ENCODE measurements at places on chromosomes 4 and X.

GRCh38 chrX:142095651-142096245, 109.3 kb downstream of the MAGEC2 start:
- no peak for DNase-seq

GRCh38 chr4:149441338-149441737, 374.3 kb downstream of the IQCM start:
- no peak for DNase-seq

GRCh38 chr4:41050116-41050515, 164.2 kb downstream of the APBB2 start:
- no peak for DNase-seq

GRCh38 chrX:46268412-46268811, 276.8 kb downstream of the ZNF674 start:
- no peak for DNase-seq

GRCh38 chr4:140426610-140427105, 790 bp downstream of the CLGN start:
- peak; percentile 66 for DNase-seq

DNA sequence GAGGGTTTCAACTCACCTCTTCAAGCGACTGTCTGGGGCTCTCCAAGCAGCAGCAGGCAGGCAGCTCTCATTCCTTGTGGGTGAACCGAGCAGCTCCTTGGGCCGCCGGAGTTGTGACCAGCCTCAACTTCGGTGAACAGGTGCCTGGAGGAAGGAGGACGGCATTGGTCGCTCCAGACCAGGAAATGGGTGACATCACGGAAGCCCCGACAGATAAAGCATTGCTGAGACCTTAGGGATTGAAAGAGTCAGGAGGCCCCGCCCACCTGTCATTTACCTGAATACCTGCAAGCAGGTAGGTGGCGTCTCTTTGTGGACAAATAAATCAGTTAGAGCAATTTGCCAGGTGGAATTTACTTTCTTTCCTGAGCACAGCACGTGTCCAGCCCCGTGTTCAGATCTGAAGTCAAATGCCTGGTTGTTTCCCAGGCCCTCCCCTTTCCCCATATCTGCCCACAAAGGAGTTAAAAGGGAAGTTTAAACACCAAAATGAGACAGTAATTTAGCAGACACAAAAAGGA, at the start of gene LNX1:
TSS of gene LNX1 (minus strand) at position 115 of the 521 bp plus-strand sequence. CDS start 17,484 bp downstream, outside the sequence.
- no peak for DNase-seq

GRCh38 chrX:130994671-130995070, 63.5 kb upstream of the ARHGAP36 start:
- DNase-seq: no peak

- no peak for DNase-seq
These were observed 16.2 kb downstream of the SPOCK3 start for GRCh38 chr4:167218022-167218608.

DNA sequence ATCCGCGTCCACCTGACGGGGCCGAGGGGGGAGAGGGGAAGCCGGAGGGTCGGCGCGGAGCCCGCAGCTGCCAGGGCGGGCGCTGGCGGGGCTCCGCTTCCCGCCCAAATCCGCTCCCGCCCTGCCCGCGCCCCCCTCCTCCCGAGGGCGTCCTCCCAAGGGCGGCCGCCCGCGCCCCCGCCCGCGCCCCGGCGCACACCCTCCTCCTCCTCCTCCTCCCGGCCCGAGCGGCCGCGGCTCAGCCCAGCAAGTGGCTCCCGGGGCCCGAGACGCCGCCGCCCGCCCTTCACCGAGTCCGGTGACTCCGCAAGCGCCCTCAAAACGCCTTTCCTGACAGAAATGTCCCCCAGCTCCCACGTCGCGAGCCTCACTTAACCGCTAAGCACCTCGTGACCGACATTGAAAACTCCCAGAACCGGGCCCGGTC, 487 bp downstream of the HMGB2 start:
- DNase-seq: peak; percentile 80

DNA sequence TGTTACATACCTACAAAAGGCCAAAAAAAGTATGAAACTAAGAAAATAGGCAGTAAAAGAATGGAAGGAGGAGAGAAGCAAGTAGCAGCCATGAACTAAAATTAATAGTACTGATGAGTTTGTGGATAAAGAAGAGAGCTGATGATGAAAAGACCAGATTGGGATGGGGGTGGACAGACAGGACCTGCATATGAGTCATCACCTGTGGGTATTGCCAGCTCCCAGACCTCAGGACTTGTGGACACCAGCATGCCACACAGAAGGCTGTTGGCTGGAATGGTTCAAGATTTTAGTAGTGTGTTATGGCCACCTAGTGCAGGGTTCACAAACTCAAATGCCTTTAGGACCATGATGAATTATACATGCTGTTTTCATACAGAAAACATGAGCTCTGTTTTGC, 58.9 kb downstream of the ARX start:
- DNase-seq: no peak

GRCh38 chr4:38082424-38083385, 122.5 kb downstream of the PTTG2 start:
- DNase-seq: no peak

- DNase-seq: no peak
These were observed 247.1 kb upstream of the PITX2 start for GRCh38 chr4:110869862-110870572.

GRCh38 chr4:52701207-52701606, 42.1 kb upstream of the USP46 start:
- no peak for DNase-seq

DNA sequence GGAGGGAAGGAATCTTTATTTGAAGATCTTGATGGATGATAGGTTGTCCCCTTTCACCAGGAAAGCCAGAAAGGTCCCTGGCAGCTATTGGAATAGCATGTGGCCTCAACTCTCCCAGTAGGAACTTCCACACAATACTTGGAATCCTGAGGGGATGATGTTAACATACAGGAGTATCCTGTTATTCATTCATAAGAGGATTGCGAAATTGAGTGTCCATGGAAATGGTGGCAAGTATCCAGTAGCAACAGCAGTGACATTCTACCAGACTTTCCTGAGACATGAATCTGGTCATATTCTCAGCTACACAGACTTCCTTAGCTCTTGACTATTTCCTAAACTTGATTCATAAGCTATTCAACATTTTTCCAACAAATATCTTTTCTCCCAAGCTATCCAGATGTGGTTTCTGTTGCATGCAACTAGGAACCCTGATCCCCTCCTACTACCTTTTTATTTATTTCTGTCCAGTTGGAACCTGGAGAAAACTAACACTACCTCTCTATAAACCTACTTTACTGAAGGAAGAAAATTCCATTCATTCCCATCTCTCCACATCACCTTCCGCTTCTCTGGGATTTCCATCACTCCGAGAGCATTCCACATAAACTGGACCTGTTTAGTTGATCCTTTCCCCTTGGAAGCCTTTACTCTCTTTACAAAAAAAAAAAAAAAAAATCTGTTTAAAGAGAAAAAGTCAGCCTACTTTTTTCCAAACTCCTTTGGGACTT, 101.8 kb downstream of the ANXA5 start:
- DNase-seq: no peak

GRCh38 chr4:16860516-16860915, 37.9 kb downstream of the LDB2 start:
- DNase-seq: no peak
